ENCODE measurements at places on chromosomes 6 and 20. TPM values are rescaled to one million over a fixed set of nuclear protein-coding genes. Genes with fewer than 3 reads are reported as not detected.

SRSF3 gene
- total RNA-seq: 574 TPM

CLDN20 gene
- total RNA-seq: not detected

KIF25 gene
- total RNA-seq: 1.3 TPM

PRRT1 gene
- 2.0 TPM for total RNA-seq

FOXA2 gene
- total RNA-seq: 123 TPM

LTA gene
- total RNA-seq: not detected

SLC4A11 gene
- total RNA-seq: 11.5 TPM

HLA-DQA1 gene
- total RNA-seq: not detected

PRL gene
- total RNA-seq: not detected

PSMB1 gene
- 229 TPM for total RNA-seq

PTK7 gene
- total RNA-seq: 160 TPM

RSPO3 gene
- total RNA-seq: 0.31 TPM

CEP250 gene
- 42.8 TPM for total RNA-seq

PTPRK gene
- 51.3 TPM for total RNA-seq

DNA sequence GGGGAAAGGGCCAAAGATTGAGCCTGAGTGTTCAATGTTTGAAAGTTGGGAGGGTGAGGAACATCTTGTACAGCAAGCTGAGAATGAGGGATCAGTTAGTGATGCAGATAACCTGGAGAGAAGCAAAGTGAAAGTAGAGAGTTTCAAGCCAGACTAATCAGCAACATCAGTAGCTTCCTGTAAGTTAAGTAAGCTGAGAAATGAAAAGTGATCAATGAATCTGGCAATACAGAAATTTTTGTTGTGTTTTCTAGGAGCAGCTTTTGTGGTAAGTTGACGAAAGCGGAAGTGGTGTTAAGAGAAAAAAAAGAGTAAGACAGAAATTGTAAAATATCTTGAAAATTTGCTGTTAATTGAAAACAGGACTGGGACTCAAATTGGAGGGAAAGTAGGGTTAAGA lies 855.5 kb upstream of the MAP3K7 start:
- H3K27me3 ChIP-seq: no peaks in the 10 kb centered on the region
- no peak overlapping the region for H3K27ac ChIP-seq
- H3K4me3 ChIP-seq: no peak overlapping the region
- H3K36me3 ChIP-seq: no peaks in the 10 kb centered on the region

GRCh38 chr6:148611213-148611612 lies 135.6 kb upstream of the UST start:
- no peaks in the 10 kb centered on the region for H3K27me3 ChIP-seq
- DNase-seq: no peak
- H3K36me3 ChIP-seq: no peaks in the 10 kb centered on the region
- no peak overlapping the region for H3K4me3 ChIP-seq
- no peak overlapping the region for H3K27ac ChIP-seq
- no peaks in the 10 kb centered on the region for H3K4me1 ChIP-seq

DNA sequence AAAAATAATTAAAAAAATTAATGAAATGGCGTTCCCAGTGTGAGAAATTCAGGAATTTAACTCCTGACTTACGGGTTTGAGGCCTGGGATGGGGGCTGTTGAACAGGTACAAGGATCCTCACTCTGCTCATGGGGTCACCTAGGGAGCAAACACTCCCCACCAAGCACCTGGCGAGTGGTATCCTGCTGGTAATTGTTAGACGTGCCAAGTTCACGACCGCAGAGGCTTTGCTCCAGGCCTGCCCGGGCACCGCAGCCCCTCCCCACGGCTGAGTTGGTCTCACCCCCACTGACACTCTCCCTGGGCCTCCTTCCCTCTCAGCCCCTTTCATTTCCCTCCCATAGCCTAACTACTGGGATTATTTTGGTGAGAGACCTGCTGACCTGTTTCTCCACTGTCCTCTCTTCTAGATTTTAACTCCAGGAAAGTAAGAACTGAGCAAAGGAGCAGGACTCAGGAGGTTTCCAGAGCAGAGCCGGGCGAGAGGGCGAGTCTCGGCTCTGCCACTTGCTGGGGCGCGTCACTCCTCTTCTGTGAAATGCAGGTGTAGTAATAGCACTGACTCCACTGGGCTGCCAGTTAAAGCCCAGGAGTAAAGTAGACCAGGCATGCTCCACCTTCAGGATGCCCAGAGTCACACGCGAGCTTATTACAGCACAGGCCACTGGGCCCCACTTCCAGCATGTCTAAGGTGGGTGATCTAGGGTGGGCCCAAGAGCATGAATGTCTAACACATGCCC lies 22.8 kb downstream of the BMP7 start:
- no peaks in the 10 kb centered on the region for H3K27me3 ChIP-seq
- H3K27ac ChIP-seq: peak overlapping the region; percentile 12
- H3K4me3 ChIP-seq: no peak overlapping the region
- no peak for DNase-seq
- H3K4me1 ChIP-seq: no peaks in the 10 kb centered on the region

- H3K27me3 ChIP-seq: no peaks in the 10 kb centered on the region
- H3K36me3 ChIP-seq: no peaks in the 10 kb centered on the region
- no peaks in the 10 kb centered on the region for H3K4me1 ChIP-seq
- no peak for DNase-seq
Measured at GRCh38 chr6:3026791-3027626, 27.3 kb downstream of the NQO2 start.

DNA sequence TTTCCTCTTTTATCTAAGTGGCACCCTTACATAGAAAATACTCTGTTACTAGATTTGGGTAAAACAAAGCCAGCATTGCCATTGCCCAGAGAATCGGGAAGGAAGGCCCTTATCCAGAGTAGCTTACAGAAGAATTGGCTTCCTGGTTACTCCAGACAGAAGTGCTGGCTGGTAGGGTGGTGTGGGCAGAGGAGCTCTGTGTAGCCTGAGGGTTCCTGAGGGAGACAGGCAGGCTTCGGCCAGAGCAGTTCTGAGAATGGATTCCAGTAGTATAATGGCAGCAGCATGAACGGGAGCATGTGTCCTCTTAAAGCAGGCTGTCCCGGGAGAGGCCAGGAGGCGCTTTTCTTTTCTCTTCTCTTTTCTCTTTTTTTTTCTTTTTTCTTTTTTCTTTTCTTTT lies 11.9 kb downstream of the CUL9 start:
- no peaks in the 10 kb centered on the region for H3K27me3 ChIP-seq
- no peaks in the 10 kb centered on the region for H3K36me3 ChIP-seq
- no peaks in the 10 kb centered on the region for H3K4me1 ChIP-seq

- peaks cover 76% of the 10 kb centered on the region for H3K36me3 ChIP-seq
- no peak for DNase-seq
Measured at GRCh38 chr20:34426026-34426425, 63.0 kb downstream of the ITCH start.

DNA sequence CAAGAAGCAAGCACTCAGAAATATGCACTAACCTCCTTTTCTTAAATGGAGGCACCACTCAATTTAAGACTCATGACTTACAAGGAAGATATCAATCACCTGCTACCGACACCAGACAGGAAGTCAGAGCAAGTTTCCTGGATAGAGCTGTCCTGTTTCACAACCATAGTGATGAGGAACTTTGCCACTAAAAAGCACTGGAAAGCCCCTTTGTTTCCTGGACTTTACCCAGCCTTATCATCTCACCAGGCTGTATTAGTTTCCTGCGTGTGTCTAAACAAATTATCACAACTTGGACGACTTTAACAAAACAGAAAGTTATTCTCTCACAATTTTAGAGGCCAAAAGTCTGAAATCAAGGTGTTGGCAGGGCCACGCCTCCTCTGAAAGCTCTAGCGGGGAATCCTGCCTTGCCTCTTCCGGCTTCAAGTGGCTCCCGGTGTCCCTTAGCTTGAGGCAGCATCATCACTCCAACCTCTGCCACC lies 253.8 kb upstream of the STXBP5 start:
- DNase-seq: no peak
- H3K27ac ChIP-seq: no peak overlapping the region
- no peaks in the 10 kb centered on the region for H3K36me3 ChIP-seq
- H3K4me1 ChIP-seq: no peaks in the 10 kb centered on the region
- no peak overlapping the region for H3K4me3 ChIP-seq

- no peaks in the 10 kb centered on the region for H3K36me3 ChIP-seq
- no peak for DNase-seq
- H3K4me3 ChIP-seq: no peak overlapping the region
Measured at GRCh38 chr6:124234801-124235200, 431.1 kb downstream of the NKAIN2 start.

- no peak overlapping the region for H3K4me3 ChIP-seq
- H3K27me3 ChIP-seq: peaks cover 61% of the 10 kb centered on the region
- H3K36me3 ChIP-seq: no peaks in the 10 kb centered on the region
- DNase-seq: no peak
Measured at GRCh38 chr6:33114406-33114805, 38.6 kb downstream of the HLA-DPB1 start.

GRCh38 chr6:1952740-1953360 lies 292.6 kb downstream of the GMDS start:
- DNase-seq: no peak
- H3K36me3 ChIP-seq: no peaks in the 10 kb centered on the region
- no peak overlapping the region for H3K27ac ChIP-seq
- H3K4me1 ChIP-seq: no peaks in the 10 kb centered on the region
- no peaks in the 10 kb centered on the region for H3K27me3 ChIP-seq

- H3K27ac ChIP-seq: no peak overlapping the region
- no peaks in the 10 kb centered on the region for H3K27me3 ChIP-seq
- peak; percentile 96 for DNase-seq
Measured at GRCh38 chr6:77650098-77650663, 2.7 kb upstream of the MEI4 start.

DNA sequence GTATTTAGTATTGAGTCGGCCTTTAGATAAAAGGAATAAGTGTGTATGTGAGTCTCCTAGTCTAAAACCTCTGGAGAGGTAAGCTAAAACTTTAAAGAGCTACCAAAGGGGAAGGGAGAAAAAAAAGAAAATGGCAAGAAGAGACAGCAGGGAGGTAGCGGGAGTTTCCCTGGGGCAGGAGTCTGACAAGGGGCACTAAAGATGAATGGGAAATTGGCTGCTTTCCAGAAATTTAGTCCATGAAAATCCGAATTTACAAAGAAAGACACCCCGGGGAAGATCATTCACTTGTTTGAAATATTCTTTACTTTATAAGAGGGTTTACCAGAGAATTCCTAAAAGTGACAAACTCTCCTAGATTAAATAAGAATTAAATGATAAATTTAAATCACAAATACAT lies 19.3 kb downstream of the RMND1 start:
- no peak overlapping the region for H3K27ac ChIP-seq
- peaks cover 4% of the 10 kb centered on the region for H3K4me1 ChIP-seq
- DNase-seq: no peak
- H3K36me3 ChIP-seq: peaks cover 77% of the 10 kb centered on the region
- no peaks in the 10 kb centered on the region for H3K27me3 ChIP-seq

DNA sequence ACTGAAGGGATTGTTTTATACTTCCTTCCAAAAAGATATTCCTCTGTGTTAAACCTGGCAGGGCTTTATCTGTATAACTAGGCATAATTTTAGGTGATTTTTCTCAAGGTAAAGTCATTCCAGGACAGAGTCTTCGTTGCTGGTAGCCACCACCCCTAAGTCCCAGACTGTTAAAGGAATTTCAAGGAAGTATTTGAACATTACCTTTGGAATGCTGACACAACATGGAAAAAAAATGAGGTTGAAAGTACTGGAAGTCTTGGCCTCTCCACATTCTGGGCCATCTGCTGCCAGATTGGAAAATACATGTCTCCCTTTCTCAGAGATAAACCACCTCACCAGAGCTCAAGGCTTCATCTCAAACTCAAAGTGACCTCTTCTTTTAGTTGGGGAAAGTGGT lies 27.0 kb upstream of the ETV7 start:
- no peaks in the 10 kb centered on the region for H3K27me3 ChIP-seq
- no peak overlapping the region for H3K4me3 ChIP-seq
- no peak for DNase-seq
- H3K27ac ChIP-seq: no peak overlapping the region
- no peaks in the 10 kb centered on the region for H3K36me3 ChIP-seq

- no peak overlapping the region for H3K4me3 ChIP-seq
- H3K27ac ChIP-seq: no peak overlapping the region
- no peak for DNase-seq
- no peaks in the 10 kb centered on the region for H3K4me1 ChIP-seq
- no peaks in the 10 kb centered on the region for H3K27me3 ChIP-seq
- no peaks in the 10 kb centered on the region for H3K36me3 ChIP-seq
Measured at GRCh38 chr20:47432834-47433210, 68.9 kb upstream of the NCOA3 start.

GRCh38 chr6:108294727-108295625 lies at the start of gene AFG1L:
AFG1L (plus strand) TSS chr6:108295054; CDS start chr6:108295080, 26 bp downstream.
- H3K4me3 ChIP-seq: peak within 1 kb of the TSS; percentile 97
- no peaks in the 10 kb centered on the region for H3K4me1 ChIP-seq
- peak; percentile 98 for DNase-seq
- no peaks in the 10 kb centered on the region for H3K27me3 ChIP-seq

GRCh38 chr20:44166008-44166407 lies 21.0 kb downstream of the JPH2 start:
- no peak for DNase-seq
- no peaks in the 10 kb centered on the region for H3K4me1 ChIP-seq
- H3K4me3 ChIP-seq: no peak overlapping the region
- peak overlapping the region; percentile 13 for H3K27ac ChIP-seq
- H3K36me3 ChIP-seq: no peaks in the 10 kb centered on the region

- no peak overlapping the region for H3K4me3 ChIP-seq
- H3K27ac ChIP-seq: no peak overlapping the region
- H3K36me3 ChIP-seq: no peaks in the 10 kb centered on the region
Measured at GRCh38 chr6:152348116-152348515, 289.0 kb downstream of the SYNE1 start.

- H3K27ac ChIP-seq: no peak overlapping the region
- no peak overlapping the region for H3K4me3 ChIP-seq
- no peak for DNase-seq
Measured at GRCh38 chr6:2732503-2733089, 18.1 kb downstream of the MYLK4 start.

DNA sequence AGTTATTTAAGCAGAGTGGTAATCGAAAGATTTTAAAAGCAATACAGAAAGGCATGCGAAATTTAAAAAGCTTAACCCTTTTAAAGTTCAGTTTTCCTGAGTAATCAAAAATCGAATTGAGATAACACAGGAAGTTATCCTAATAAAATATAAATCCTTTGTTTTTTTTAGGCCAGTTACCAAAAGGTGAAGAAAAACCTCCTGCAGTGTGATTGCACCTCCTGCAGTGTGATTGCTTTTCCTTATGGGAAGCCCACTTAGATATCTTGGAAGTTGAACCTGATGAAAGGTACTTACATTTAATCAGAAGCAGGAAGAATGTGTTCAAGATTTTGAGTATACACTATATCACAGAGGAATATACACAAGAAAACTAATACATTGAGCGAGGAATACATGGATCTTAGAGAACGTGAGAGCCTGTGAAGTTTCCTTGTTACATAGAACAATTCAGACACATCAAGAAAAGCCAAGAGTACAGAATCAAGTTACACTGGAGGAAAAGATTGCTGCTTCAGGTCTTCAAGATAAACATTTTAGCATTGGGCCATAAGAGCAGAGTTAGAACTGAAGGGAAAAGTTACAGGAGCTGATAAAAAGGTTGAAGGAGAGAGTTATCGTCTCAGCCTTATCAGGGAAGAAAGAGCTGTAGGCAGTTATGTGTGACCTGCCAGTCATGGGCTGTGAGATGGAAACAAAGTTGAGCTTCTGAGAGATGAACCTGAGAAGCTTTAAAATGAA lies 7.7 kb upstream of the TMEM181 start:
- no peaks in the 10 kb centered on the region for H3K4me1 ChIP-seq
- no peak for DNase-seq
- no peak overlapping the region for H3K27ac ChIP-seq
- no peaks in the 10 kb centered on the region for H3K27me3 ChIP-seq
- H3K36me3 ChIP-seq: no peaks in the 10 kb centered on the region

- no peaks in the 10 kb centered on the region for H3K27me3 ChIP-seq
- no peak overlapping the region for H3K4me3 ChIP-seq
- no peak overlapping the region for H3K27ac ChIP-seq
- DNase-seq: no peak
- no peaks in the 10 kb centered on the region for H3K36me3 ChIP-seq
Measured at GRCh38 chr6:142686507-142686887, 258.5 kb downstream of the HIVEP2 start.

All from endodermal cell (in vitro differentiated cells).